ENCODE measurements at places on chromosomes 6 and 20.

DNA sequence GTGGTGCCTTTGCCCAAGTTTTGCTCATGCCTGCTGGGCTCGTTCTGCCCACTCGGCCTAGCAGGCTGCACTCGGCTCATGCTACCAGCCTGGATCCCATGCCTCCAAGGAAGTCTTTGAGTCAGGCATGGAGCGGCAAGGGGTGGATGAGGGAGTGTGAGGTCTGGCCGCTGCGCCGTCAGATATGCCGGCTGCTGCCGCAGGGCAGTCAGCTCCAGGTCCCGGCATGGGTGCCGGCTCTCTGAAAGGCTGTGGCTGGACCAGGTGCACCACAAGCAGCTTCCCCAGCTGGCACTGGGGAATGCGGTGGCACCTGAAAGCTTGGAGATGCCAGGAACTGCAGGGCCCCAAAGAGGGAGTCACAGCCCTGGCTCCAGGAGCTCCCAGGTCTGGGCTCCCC, 75.5 kb downstream of the GPR63 start:
- no peak for DNase-seq

DNA sequence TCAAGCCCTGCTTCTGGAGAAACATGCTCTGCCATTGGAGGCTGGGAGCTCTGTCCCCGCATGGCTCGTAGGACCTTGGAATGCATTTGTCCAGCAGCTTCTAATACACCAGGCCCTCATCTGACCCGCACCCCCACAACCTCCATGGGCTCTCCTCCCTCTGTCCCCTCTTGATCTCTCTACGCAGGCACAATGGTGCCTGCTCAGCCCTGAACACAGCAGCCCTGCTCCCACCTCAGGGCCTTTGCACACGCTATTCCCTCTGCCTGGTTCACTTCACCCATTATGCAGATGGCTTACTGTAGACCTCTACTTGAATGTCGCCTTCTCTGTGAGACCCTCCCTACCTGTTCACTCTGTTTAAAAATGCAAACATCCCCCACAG, 27.0 kb upstream of the PTGIS start:
- DNase-seq = no peak

DNA sequence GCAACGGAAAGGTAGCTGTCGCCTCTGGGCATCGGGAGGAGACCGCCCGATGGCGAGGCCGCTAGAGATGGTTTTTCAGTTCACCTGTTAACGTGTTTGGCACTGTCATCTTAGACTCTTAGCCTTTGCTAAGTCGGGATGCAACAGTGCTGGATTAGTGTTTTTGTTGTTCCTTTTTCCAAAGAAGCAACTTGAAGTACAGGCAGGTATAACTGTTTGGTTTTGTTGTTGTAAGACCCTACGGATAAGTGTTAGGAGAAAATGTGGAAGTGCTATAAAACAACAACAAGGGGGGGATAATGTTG, 723 bp downstream of the MANEA start:
- DNase-seq = no peak

DNA sequence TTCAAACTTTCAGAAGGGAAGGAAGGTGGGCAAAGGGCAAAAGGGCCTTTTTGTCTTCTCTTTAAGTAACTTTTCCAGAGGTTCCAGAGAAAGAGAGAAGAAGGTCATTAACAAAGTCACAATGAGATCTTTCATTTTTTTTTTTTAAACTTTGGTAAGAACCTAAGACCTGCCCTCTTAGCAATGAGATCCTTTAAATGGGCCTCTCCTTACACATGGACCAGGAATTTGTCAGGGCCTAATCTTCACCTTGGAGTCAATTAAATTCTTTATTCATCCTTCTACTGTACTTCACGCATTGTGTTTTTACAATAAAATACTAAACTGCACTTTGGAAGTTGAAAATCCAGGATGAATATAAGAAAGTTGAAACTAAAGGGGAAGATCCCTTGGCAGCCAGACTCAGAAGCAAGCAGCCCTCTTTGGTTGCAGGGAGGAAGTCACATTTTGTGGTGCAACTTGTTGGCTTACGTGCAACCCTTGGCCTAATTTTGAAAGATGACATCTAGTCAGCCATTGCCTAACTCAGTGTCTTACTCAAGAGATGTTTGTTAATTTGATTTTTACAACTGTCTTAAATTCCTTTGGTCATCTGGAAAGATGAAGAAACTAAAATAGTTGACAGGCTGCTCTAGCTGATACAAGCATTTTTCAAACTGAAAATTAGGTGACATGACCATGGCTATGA, 11.9 kb upstream of the TMEM170B start:
- DNase-seq = no peak

- no peak for DNase-seq
These were observed 38.8 kb downstream of the SLC22A3 start for GRCh38 chr6:160386869-160387530.

DNA sequence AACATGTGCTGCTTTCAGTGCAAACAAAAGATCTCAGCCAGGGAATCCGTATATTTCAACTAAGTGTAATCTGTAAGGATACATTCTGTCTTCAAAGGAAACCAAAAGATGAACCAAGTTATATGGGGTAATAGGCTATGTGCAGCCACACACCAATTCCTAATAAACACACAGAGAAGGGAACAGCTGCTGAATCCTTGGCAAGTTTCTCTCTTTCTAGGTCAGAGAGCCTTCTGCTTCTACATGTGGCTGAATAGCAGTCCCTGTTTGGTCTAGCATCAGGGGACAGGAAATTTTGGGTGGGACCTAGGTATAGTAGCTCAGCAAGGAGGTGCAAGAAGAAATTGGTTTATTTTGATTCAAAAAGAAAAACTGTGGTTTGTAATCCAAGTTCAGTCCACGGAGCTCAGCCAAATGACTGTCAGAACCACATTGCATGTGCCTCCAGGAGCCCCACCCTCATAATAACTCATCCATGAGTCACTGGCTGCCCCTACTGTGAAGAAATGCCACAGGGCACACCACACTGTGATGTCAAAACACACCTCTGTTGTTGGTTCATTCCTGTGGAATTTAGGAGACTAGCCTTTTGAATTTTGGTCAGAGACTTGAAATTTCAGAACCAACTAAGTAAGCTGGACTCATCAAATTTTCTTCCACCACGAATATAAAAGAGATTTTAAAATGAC, 21.1 kb downstream of the SPTLC3 start:
- no peak for DNase-seq

GRCh38 chr6:29845405-29846006, 17.9 kb downstream of the HLA-G start:
- no peak for DNase-seq

- DNase-seq = no peak
These were observed 160.5 kb downstream of the TFAP2B start for GRCh38 chr6:50979171-50979525.

- DNase-seq = no peak
These were observed 123.2 kb upstream of the THEMIS start for GRCh38 chr6:128024046-128024445.

DNA sequence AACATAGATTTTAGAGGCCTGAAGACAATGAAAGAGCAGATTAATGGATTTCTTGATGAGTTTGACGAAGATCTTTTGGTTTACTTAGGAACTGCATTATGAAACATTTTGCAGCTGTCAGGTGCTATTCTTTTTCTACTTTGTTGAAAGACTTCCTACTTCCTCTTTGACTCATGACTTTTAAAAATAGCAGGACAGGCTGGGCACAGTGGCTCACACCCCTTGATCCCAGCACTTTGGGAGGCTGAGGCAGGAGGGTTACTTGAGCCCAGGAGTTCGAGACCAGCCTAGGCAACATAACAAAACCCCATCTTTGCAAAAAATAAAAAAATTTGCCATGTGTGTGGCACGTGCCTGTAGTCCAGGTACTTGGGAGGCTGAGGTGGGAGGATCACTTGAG, 52.0 kb downstream of the ITCH start:
- DNase-seq = no peak

GRCh38 chr20:48025051-48025515, 239.8 kb upstream of the SULF2 start:
- DNase-seq = no peak
